ENCODE measurements at places on chromosomes 6 and 20. TPM values are rescaled to one million over a fixed set of nuclear protein-coding genes. Genes with fewer than 3 reads are reported as not detected.

The IMPG1 gene
- total RNA-seq: not detected

The PRKN gene
- 3.7 TPM for total RNA-seq

The KCNQ5 gene
- 0.56 TPM for total RNA-seq

The CST4 gene
- not detected for total RNA-seq

DNA sequence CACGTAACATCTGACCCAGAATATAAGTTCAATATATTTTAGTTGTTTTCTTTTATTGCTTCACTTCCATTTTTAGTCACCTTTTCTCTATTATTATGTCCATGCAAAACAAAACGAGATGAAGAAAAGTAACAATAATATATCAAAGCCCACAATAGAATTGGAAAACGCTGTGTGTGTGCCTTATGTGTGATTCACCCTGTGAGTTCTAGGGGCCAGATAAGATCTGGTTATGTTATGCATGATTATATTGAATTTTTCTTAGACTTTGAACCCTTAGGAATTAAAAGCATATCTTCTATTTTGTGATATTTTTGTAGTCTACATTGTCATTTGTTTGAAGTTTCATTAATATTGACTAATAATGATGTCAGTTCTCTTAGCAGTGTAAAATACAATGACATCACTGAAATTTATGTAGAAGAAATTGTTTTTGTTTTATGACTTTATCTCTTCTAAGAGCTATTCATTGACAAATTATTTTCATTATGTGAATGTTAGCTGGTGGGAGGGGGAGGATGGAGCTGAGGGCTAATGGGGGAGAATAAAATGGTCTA lies 243.6 kb downstream of the TFAP2B start:
- H3K36me3 ChIP-seq: no peaks in the 10 kb centered on the region
- H3K27me3 ChIP-seq: no peaks in the 10 kb centered on the region
- H3K4me3 ChIP-seq: no peak overlapping the region
- no peak overlapping the region for H3K27ac ChIP-seq
- no peak for DNase-seq

DNA sequence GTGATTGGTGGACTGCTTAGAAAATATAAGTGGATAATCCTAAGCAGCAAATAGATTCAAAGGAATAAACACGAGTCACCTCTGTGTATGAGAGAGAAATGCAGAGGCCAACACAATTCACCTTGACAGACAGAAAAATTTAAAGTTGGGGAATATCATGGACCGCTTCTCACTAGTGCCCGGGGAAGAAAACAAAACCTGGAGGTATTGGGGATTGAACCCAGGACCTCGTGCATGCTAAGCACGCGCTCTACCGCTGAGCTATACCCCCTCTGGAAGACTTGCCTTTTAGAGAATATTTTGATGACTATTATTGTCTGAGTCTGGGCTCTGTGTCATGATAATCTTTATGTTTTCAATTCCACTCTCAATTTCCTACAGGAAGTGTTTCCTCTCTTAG lies 111.9 kb downstream of the TRIM27 start:
- no peaks in the 10 kb centered on the region for H3K36me3 ChIP-seq
- no peak for DNase-seq
- peaks cover 65% of the 10 kb centered on the region for H3K27me3 ChIP-seq
- no peak overlapping the region for H3K4me3 ChIP-seq

- DNase-seq: no peak
- no peak overlapping the region for H3K27ac ChIP-seq
- no peaks in the 10 kb centered on the region for H3K36me3 ChIP-seq
Observed at GRCh38 chr6:53055873-53056272, 9.3 kb upstream of the FBXO9 start.

DNA sequence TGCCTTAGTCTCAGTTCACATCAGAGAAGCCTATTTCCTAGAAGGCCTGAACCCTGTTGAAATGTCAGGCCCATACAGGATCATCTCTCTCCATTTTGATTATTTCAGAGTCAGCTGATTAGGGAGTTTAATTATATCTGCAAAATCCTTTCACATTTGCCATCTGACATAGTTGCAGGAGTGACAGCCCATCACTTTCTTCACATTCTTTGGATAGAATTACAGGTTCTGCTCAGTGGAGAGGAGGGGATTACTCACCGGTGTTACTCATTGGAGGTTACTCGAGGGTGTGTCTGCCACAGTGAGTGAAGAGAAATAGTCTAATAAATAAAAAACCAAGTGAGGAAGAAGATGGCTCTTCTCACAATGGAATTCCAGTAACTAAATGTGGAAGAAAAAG lies 216.8 kb downstream of the TMEM242 start:
- no peak overlapping the region for H3K4me3 ChIP-seq
- H3K27me3 ChIP-seq: no peaks in the 10 kb centered on the region
- no peak for DNase-seq
- no peaks in the 10 kb centered on the region for H3K4me1 ChIP-seq

GRCh38 chr6:161891542-161891941 lies 617.7 kb upstream of the AGPAT4 start:
- H3K27me3 ChIP-seq: no peaks in the 10 kb centered on the region
- H3K4me1 ChIP-seq: no peaks in the 10 kb centered on the region
- H3K36me3 ChIP-seq: no peaks in the 10 kb centered on the region
